Osteoblast (primary cell): ENCODE measurements at places on chromosomes 4 and X. TPM values are rescaled to one million over a fixed set of nuclear protein-coding genes. Genes with fewer than 3 reads are reported as not detected.
A peak's percentile ranks its signal among the peaks of the same experiment; 100 is the strongest.

DNA sequence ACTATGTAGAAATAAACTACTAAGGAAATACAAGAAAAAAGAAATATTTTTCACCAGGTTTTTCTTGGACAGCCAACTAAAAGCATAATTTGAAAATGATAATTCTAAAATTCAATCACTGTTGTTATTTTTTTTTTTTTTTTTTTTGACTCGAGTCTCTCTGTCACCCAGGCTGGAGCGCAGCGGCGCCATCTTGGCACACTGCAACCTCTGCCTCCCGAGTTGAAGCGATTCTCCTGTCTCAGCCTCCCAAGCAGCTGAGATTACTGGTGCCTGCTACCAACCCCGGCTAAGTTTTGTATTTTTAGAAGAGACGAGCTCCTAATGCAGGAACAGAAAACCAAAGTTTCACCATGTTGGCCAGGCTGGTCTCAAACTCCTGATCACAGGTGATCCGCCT is 122.3 kb upstream of the UGT8 start:
- DNase-seq: no peak

- peak; percentile 3 for DNase-seq
Measured at GRCh38 chr4:118589471-118590055, 95.6 kb upstream of the METTL14 start.

- DNase-seq: no peak
Measured at GRCh38 chr4:136526517-136526916, 1005.8 kb downstream of the PCDH18 start.

DNA sequence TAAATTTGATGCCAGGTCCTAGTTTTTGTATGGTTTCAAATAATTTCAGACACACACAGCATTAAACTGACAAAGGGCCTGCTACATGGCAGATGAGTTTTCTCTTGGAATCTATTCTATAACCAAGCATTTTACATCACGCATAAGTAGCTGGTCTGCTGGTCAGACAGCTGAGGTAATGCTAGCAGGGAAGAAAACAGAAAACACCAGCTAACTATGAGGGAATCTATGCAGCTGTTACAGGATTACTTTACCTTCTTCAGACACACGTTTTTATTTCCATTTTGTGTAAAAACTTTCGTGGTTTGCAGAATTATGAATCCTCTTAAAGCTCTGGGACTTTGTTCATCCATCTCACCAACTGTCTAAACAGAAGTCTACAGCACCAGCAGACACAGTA is 42.0 kb downstream of the MFAP3L start:
- DNase-seq: no peak

GRCh38 chrX:39827951-39828350 is 269.8 kb downstream of the BCOR start:
- DNase-seq: peak; percentile 49

DNA sequence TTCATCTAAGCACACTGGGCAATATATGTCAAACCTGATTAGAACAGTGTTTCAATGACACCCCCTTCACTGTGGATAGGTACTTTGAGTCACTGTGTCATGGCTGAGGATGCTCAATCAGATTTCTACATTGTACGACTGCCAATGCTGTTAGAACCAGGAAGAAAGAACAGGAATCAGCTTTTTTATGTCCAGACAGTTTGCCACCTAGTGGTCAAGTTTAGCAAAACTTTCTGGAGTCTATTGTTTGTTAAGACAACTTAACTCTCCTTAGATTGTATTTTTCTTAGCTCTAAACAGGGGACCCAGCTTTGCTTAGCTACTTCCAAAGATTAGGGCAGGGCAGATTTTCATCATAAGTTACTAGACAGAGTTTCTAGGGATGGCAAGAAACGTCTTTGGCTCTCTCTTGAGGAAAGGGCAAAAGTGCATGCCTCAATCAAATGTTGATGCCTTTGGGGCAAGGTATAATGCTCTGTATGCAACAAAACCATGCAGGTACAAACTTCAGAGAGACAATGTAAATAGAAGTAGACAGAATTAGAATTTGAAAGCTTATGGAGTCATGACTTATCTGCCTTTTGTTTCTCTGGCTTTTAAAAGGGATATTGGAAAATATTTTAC is 40.5 kb upstream of the BMP3 start:
- DNase-seq: peak; percentile 17

DNA sequence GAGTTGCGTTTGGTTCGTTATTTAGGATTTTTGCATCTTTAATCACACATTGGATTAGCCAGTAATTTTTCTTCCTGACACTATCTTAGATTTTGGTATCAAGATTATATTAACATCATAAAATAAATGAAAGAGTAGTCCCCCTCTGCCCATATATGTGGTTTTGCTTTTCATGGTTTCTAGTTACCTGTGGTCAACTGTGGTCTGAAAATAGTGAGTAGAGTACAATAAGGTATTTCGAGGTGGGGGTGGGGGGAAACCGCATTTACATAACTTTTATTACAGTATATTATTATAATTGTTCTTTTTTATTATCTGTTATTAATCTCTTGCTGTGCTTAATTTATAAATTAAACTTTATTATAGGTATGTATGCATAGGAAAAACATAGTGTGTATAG is 152.4 kb downstream of the STIM2 start:
- no peak for DNase-seq

TCEAL6 gene
- not detected in 2 replicates for total RNA-seq

- DNase-seq: no peak
Measured at GRCh38 chr4:74968456-74969164, 35.7 kb downstream of the PARM1 start.

ATP2B3 gene
- under 0.01 TPM in 1 of 2 replicates, not detected in the other for total RNA-seq

MAGEA10 gene
- not detected in 2 replicates for total RNA-seq

- peak; percentile 65 for DNase-seq
Measured at GRCh38 chrX:129945131-129945530, 37.3 kb upstream of the BCORL1 start.

GRCh38 chr4:175092114-175092513 is 174.0 kb downstream of the ADAM29 start:
- no peak for DNase-seq

ATP10D gene
- 49.8 and 51.8 TPM in 2 replicates for total RNA-seq

DNA sequence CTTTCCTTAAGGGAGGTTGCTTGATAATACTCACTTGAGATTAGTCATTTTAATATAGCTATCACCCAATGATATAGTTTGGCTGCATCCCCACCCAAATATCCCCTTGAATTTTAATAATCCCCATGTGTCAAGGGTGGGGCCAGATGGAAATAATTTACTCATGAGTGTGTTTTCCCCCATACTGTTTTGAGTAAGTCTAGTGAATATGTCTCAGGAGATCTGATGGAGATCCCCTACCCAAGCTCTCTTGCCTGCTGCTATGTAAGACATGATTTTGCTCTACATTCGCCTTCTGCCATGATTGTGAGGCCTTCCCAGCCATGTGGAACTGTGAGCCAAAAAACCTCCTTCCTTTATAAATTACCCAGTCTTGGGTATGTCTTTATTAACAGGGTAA is 539.7 kb upstream of the GRID2 start:
- no peak for DNase-seq

GRCh38 chr4:6205567-6205931 is 5.2 kb upstream of the JAKMIP1 start:
- no peak for DNase-seq

- DNase-seq: peak; percentile 90
Measured at GRCh38 chr4:88008122-88008742, 797 bp downstream of the PKD2 start.

MAGEA1 gene
- total RNA-seq: not detected in 2 replicates

- DNase-seq: no peak
Measured at GRCh38 chr4:150232029-150232428, 153.8 kb downstream of the DCLK2 start.

GRCh38 chrX:80828232-80828631 is 18.6 kb upstream of the BRWD3 start:
- no peak for DNase-seq

GRCh38 chr4:174119830-174120229 is 163.6 kb downstream of the FBXO8 start:
- no peak for DNase-seq

DNA sequence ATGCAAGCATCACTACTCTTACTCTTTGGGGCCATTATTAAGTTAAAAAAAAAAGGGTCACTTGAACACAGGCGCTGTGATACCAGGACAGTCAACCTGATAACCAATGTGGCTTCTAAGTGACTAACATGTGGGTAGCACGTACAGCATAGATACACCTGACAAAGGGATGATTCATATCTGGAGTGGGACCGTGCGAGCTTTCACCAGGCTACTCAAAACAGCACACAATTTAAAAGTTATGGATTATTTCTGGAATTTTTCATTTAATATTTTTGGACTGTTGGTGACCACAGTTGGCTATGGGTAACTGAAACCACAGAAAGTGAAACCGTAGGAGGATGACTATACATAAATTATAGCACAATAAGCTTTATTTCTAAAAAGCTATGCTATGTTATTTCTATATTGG is 113.8 kb upstream of the STIM2 start:
- no peak for DNase-seq

GRCh38 chr4:113461281-113461680 is 300.3 kb downstream of the CAMK2D start:
- no peak for DNase-seq

PFKFB1 gene
- total RNA-seq: not detected in 2 replicates

DNA sequence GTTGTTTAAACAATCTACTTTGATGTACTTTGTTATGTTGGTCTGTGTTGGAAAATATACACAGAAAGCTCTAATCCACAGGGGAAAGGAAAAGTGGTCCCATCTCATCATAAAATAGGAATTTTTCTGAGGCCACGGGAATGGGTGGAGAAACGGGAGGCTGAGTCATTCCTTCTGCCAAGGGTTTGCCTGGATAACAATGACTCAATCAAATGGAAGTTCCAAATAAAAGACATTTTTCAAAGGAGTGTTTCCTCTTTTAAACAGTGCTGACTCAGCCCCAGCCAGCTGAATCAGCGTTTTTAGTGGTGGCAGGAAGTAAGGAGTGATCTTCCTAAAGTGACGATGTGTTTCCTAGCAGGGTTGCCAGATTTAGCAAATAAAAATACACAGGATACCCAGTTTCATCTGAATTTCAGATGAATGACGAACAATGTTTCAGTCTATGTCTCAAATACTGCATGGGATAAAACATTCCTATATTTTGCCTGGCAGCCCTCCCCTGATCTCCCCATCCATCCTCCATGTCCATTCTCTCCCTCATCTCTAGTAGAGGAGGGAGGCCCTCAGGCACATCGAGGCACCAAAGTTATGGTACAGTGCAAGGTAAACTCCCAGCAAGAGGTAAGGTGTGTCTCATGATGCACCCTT is 345.4 kb upstream of the GATB start:
- peak; percentile 94 for DNase-seq

GRCh38 chrX:150408561-150408960 is 45.4 kb downstream of the MAMLD1 start:
- DNase-seq: no peak

- DNase-seq: no peak
Measured at GRCh38 chr4:1215141-1216075, 33.5 kb downstream of the CTBP1 start.

HAUS7 gene
- 8.3 and 14.1 TPM in 2 replicates for total RNA-seq

- no peak for DNase-seq
Measured at GRCh38 chrX:119981286-119982070, 37.9 kb upstream of the NKAP start.

DNA sequence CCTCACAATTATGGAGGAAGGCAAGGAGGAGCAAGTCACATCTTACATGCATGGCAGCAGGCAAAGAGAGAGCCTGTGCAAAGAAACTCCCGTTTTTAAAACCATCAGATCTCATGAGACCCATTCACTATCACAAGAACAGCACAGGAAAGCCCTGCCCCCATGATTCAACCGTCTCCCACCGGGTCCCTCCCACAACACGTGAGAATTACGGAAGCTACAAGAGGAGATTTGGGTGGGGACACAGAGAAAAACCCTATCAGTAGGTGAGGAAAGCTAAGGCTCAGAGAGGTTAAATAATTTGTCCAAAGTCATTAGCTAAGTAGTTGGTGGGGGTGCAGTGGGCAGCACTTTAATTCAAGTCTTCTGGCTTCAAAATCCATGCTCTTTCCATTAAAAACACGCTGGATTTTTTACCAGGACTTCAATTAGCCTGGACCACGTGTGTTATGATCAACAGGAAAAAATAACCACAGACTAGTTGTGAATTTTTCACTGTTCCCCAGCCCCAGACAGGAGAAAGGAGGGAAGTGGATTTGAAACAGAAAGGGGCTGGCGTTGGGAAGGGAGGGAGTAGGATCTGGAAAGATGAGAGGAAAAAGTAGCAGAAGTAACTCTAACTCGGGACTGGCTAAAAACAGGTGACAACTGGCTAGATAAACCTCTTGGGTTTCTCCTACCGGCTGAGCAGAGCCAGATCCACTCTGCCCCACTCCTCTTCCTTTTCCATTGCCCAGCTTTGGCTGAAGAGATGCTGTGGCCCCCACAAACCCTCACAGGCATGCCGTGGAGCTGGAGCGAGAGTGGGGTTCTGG is 986 bp downstream of the MTMR8 start:
- DNase-seq: no peak

DNA sequence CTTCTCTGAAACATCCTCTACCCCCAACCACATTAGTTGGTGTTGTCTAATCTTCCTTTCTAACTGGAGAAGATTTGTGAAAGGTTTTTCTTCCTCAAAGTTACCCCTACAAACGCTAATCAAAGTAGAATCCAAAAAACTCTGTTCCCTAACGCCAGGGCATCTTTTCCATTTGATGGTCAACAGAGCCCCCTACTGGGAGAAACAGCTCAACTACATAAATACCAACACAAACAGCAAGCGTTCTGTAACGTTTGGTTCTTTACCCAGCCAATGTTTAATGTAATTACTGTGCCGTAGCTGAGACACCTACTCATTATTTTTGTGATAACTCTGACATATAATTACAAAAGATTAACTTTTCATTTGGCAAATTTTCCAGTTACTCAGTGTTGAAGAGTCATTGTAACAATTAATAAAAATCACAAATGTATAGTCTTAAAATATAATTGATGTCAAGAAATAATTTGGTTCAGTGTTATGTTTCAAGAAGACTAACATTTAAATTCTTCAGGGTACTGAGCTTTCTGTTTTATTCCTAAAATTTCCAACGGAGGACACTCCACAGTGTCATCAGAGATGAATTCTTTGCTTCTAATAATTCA is 94.9 kb upstream of the TBC1D9 start:
- DNase-seq: no peak

- DNase-seq: no peak
Measured at GRCh38 chr4:125641611-125642010, 326.9 kb downstream of the FAT4 start.

GRCh38 chr4:47238667-47239066 is 207.3 kb downstream of the GABRB1 start:
- DNase-seq: peak; percentile 29

NKX1-1 gene
- not detected in 2 replicates for total RNA-seq

GRCh38 chr4:2746891-2747695 is 9.0 kb downstream of the TNIP2 start:
- peak; percentile 48 for DNase-seq

DNA sequence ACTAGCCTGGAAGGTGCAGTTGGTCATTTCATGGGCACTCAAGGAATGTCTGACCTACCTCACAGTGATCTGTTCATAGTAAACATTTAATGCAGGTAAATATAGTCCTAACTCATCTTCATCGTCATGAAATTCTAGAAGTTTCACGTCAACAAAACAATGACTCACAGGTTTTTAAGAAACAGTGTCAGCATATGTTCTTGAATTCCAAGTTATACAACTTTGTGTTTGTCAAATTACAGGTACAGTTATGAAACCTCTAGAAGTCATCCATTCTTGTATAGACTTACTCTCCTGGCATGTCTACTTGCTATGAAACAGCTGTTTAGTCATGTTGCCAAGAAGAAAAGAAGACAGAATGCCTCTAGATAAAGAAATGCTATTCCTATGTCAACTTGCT is 46.6 kb downstream of the AFM start:
- DNase-seq: no peak
